ENCODE measurements at places on chromosomes 3 and 15. TPM values are rescaled to one million over a fixed set of nuclear protein-coding genes. Genes with fewer than 3 reads are reported as not detected.

IGSF11 gene
- total RNA-seq = 9.1 TPM

DUOXA2 gene
- not detected for total RNA-seq

CDHR4 gene
- not detected for total RNA-seq

GOLGA8M gene
- total RNA-seq = not detected

ADAMTS17 gene
- 24.6 TPM for total RNA-seq

ROPN1 gene
- not detected for total RNA-seq

CHDH gene
- total RNA-seq = 26.0 TPM

DNAH12 gene
- 0.99 TPM for total RNA-seq

Measured in body of pancreas (tissue), 4 donors.